ENCODE measurements at places on chromosomes 3 and 15. TPM values are rescaled to one million over a fixed set of nuclear protein-coding genes. Genes with fewer than 3 reads are reported as not detected.

DNA sequence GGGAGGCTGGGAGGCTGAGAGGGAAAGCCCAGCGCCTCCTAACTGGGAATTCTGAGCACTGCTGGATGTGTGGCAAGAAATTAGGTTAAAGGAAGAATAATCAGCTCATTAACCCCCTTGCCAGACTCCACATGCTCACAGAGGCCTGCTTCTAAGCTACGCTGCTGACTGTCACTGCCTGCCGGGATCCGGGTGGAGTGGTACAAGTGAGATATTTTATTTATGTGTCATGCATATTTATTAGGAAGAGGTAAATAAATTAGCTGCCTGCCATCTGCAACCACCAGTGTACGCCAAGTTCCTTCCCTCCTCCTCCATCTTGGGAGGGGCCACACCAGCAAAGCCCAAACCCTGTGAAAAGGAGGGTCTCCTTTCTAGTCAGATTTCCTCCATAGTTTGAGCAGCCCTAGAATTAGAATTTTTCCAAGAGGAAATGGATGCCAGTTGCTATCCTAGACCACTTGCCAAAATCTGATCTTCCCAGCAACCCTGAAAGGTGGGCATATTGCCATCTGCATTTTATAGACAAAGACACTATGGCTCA is 43.5 kb upstream of the GRIP2 start:
- no peaks in the 10 kb centered on the region for H3K36me3 ChIP-seq
- peaks cover 46% of the 10 kb centered on the region for H3K4me1 ChIP-seq
- H3K4me3 ChIP-seq, result no peak overlapping the region
- 0 out of 2 replicates have a peak overlapping the region, but pooled peaks have one; percentile 24 for H3K27ac ChIP-seq

CCDC191 gene
- 5.6 TPM for total RNA-seq

DNA sequence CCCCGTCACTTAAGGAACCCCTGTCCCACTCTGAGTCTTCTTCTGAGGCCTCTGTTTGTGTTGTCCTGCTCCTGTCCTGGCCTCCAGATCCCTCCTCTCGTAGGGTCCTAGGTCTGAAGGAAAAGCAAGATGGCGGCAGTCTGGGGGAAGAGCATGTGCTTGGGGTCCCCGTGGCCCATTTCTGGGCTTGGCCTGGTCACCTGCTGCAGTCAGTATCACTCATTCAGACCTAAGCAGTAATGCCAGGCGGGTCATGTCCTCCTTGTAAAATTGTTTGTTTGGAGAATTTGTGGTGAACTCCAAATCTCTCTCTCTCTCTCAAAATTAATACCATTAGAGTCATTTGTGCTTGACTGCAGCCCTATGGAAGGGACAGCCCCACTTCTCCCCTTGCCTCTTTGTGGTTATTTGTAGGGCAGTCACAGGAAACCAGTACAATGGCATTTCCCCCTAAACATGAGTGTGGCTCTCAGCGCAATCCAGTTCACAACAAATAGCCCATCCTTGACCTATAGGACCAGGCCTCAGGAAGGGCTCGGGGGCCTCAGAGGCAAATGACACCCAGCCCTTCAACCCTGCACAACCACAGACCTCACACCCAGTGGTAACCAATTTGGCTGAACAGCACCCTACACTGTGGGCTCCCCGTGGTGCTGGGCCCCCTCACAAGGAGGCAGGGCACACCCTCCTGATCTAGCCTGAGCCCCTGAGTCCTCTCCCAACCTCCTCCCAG is 173.5 kb downstream of the OR4M2 start:
- no peaks in the 10 kb centered on the region for H3K27me3 ChIP-seq
- H3K4me3 ChIP-seq, result no peak overlapping the region
- H3K4me1 ChIP-seq, result no peaks in the 10 kb centered on the region
- no peaks in the 10 kb centered on the region for H3K36me3 ChIP-seq
- H3K27ac ChIP-seq, result no peak overlapping the region
- DNase-seq, result no peak

IQCF5 gene
- total RNA-seq, result not detected

GRCh38 chr15:55240125-55240760 is 43.5 kb upstream of the RSL24D1 start:
- H3K27ac ChIP-seq, result no peak overlapping the region
- no peaks in the 10 kb centered on the region for H3K4me1 ChIP-seq
- no peaks in the 10 kb centered on the region for H3K36me3 ChIP-seq
- no peak overlapping the region for H3K4me3 ChIP-seq
- H3K27me3 ChIP-seq, result no peaks in the 10 kb centered on the region
- no peak for DNase-seq

ARRDC4 gene
- total RNA-seq, result 2.9 TPM

DNA sequence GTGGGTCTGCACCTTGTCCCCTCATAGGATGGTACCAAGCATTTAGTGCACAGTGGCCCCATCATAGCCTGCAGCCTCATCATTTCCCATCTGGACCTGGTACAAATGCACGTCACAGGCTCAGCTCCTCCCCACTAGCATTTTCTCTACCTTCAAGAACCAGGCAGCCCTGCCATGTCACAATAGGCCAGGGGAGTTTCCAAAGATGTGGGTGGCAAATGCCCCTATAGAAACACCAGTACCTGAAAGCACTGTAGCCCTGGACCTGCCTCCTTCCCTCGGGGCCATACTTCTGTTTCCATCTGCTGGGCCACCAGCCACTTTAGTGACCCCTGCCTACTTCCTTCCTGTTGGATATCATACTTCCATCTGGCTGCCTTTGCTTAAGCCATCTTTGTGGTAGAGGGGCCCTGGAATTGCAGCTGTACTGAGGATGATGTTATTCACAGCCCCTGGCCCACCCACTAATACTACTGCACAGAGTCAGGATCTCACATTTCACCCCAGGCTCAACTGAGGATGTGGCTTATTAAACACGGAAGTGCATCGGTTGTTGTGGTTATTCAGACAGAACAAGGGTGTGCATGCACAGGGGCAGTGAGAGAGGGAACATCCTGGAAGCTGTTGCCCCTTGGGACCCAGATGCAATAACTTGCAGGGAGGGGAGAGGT is 3.8 kb downstream of the TCTA start:
- DNase-seq, result no peak
- no peaks in the 10 kb centered on the region for H3K27me3 ChIP-seq
- H3K4me1 ChIP-seq, result peaks cover 8% of the 10 kb centered on the region
- H3K27ac ChIP-seq, result no peak overlapping the region
- H3K4me3 ChIP-seq, result no peak overlapping the region

DNA sequence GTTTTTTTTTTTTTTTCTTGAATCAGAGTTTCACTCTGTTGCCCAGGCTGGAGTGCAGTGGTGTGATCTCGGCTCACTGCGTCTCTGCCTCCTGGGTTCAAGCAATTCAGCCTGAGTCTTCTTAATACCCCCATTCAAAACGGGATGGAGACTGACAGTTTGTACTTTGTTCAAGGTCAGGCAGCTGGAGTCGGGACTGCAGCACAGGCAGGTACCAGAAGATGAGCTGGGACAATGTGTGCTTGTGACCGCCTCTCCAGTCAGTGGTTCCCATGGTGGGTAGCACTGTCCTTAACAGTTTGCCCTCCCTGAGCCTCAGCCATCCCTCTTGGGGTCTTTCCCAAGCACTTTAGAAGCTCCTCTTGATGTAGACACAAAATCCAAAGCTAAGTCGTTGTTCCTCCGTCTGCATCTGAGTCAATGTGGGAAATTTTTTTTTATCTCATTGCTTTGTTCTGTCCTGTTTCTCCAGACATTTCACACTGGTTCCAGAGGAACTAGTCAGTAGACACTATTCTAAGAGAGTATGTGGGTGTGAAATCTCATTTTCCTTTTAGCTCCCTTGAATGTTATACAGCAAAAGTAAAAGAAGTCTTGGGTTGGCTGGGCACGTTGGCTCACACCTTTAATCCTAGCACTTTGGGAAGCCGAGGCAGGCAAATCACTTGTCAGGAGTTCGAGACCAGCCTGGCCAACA is 5.3 kb upstream of the TTLL13 start:
- no peak for DNase-seq
- no peaks in the 10 kb centered on the region for H3K36me3 ChIP-seq
- H3K4me1 ChIP-seq, result no peaks in the 10 kb centered on the region
- no peaks in the 10 kb centered on the region for H3K27me3 ChIP-seq

Data from Panc1 (cell line).